Activated naive CD4-positive, alpha-beta T cell treated with anti-CD3 and anti-CD28 coated beads, Interleukin-2, amount 50 U/mL, for 16 hours (primary cell): ENCODE measurements at places on chromosomes 5 and 9.

DNA sequence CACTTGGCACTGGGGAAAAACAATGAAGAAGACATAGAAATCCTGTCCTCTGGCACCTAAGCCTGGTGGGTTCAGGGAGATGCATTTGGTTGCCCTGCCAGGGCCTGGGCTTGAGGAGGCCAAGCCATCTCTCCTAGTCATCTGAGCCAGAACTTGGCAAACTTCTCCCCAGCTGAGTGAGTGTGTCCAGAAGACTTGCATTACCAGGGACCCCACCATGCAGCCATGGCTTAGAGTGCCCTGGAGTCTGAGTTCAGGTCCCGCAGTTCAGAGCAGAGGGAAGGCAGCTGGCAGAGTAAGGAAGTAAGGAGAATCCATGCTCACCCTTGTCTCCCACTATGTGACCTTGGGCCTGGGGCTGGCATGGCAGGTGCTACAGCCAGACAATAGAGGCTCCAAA lies 37.4 kb upstream of the FCN1 start:
- peak; percentile 2 for DNase-seq

- DNase-seq, result no peak
These were observed 204.6 kb upstream of the CD180 start for GRCh38 chr5:67401172-67401571.

DNA sequence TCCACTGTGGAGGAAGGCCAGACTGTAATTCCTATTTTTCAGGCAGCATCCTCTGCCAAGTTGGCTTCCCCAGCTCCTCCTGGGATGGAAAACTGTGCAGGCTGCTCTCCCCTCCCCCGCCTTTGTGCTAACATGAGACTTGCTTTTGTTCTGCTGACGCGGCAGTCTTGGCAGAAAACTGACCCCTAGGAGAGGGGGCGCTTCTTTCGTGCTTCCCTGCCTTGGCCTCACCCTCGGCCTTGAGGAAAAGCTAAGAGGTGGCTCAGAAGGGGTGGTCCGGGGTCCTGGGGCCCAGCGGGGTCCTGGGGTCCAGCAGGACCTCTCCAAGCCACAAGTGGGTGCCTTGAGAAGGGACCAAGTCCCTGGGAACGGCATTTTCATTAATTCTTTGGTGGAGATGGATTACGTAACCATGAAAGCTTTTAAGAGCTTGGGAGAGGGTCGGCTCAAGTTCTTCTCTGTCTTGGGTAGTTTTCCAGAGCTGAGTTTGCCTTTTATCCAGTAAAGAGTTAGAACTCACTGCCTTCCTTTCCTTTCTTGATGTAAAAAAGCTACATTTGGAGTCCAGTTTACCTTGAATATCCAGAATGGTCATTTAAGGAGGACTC lies 51.0 kb downstream of the SH3PXD2B start:
- no peak for DNase-seq

- DNase-seq, result no peak
These were observed 33.8 kb downstream of the JMY start for GRCh38 chr5:79269733-79270166.

DNA sequence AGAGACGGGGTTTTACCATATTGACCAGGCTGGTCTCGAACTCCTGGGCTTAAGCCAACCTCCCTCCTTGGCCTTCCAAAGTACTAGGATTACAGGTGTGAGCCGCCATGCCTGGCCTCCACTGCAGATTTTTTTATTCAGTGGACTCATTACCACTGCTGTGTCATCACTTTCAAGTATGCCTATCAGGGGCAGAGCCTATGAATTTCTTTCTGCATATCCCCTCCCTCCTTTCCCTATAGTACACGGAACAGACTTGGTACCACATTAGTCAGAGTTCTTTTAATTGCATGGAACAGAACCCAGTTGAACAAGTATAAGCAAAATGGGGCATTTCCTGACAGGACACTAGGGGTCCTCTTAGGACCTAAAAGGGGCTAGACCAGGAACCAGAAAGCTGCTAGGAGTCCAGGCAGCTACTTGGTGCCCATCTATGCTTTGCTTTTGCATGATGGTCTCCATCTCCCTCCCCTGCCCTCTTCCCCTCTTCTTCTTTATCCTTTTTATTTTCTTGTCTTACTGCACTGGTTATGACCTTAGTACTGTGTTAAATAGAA lies 5.8 kb downstream of the BSPRY start:
- no peak for DNase-seq

DNA sequence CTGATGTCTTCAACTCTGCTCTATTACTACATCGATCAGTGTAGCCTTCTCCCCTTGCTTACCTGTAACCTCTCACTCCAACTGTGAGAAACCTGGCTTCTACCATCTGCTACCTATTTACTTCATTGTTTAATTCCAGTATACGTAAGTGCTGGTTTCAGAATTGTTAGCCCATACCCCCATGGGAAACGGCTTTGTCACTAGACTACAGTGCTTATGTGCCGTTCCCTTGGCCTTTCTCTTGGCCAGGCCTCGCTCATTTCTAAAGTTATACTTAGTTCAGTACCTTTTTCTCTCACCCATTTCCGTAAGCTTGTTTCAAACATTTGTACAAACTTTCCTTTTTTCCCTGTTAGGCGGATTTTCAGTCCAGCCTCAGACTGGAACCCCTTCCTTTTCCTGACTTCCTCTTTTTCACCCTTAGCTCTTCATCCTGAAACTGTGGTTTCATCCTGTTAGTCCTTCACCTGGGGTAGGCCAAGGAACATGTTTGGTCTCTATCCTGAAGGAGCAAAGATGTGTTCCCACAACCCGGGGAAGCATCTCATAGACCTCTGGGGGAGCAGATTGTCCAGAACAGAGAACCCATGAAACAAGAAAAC lies 21.7 kb downstream of the ALG2 start:
- no peak for DNase-seq

DNA sequence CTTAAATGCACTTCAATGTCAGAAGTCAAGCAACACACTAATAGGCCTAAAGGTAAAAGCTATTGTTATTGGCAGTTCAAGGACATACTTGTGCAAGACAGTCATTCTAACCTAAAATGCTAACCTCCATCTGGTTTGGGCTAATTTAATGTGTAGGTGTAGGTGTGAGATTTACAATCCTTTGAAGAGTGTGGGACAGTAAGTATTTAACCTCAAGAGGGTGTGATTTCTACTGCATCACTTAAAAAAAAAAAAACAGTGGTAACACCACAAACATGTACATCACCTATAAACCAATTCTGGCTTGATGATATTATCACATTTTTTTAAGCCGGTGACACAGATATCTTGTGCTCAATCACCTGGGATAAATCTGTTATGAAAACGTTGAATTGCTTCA lies 127.5 kb upstream of the MEF2C start:
- no peak for DNase-seq

GRCh38 chr5:152221721-152222629 lies 183.1 kb downstream of the NMUR2 start:
- DNase-seq, result no peak

DNA sequence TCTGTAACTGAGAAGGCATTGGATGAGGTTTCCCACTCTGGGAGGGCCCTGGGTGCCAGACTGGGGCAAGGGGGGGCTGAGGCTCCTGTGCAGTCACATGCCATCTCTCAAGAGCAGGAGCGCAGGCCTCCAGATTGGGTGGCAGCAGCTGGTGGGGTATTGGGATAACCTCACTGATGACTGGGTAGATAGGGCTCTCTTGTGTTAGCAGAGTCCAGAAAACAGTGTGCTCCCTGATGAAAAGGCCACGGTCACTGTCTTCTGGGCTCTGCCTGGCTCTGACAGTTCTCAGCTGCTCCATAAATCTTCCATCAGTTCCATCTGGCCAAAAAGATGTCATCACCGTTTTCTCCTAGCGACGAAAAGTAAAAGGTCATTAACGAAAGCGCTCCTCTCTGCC lies 21.8 kb upstream of the NKX2-5 start:
- no peak for DNase-seq

GRCh38 chr5:154331924-154332323 lies 113.9 kb upstream of the SAP30L start:
- DNase-seq, result no peak

GRCh38 chr9:129696944-129697655 lies 31.7 kb downstream of the PRRX2 start:
- no peak for DNase-seq

GRCh38 chr5:111134087-111134486 lies 41.9 kb downstream of the WDR36 start:
- no peak for DNase-seq

GRCh38 chr5:168984135-168984675 lies 316.7 kb downstream of the SLIT3 start:
- DNase-seq, result no peak

GRCh38 chr9:101567725-101568350 lies 26.9 kb downstream of the PPP3R2 start:
- DNase-seq, result no peak

- no peak for DNase-seq
These were observed 20.3 kb upstream of the THG1L start for GRCh38 chr5:157710882-157711281.

DNA sequence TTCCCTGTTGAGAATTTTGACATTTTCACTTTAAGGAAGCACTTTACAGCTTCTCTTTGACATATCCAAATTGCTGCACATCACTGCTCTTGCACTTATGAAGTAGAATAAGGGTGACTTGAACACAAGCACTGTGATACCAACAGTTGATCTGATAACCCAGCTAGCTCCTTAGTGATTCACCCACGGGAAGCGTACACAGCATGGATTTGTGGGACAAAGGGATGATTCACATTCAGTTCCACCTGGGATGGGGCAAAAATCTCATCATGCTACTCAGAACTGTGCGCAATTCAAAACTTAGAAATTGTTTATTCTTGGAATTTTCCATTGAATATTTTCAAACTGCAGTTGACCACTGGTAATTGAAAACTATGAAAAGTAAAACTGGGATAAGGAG lies 1565.5 kb upstream of the CDH9 start:
- DNase-seq, result no peak

GRCh38 chr9:123062351-123063176 lies 29.1 kb downstream of the GPR21 start:
- DNase-seq, result no peak

GRCh38 chr9:71781391-71781790 lies 13.1 kb upstream of the CEMIP2 start:
- DNase-seq, result no peak

- DNase-seq, result no peak
These were observed 70.5 kb upstream of the TNFAIP8 start for GRCh38 chr5:119285070-119285916.

DNA sequence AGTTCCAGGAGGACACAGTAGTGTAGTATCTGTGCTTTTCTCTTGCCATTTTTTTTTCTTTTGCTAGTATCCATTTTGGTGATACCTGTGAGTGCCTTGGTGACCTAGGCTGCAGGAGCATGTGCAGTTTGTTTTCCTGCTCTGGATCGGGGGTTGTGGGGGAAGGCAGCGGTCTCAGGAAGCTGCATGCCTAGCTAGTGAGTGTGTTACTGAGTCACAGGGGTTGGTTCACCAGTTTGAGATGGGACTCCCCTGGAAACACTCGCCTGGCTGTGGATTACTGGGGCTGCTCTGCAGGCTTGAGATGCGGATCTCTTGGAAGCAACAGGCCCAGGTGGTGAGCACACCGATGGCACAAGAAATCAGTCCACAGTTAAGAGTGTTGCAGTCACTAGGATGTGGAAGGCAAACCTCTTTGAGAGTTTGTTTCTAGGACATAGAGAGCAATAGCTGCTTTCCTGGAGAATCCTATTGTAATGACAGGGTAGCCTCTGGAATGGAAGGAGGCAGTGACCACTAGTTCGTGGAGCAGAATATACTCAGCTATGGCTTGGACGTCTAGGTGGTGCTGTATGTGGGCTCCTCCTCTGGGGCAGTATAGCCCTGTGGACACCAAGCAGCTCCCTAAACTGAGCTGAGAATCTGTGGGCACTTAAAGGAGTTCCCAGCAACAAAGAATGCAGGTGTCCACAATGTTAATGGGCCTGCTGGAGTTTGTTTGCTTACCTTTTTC lies 20.0 kb upstream of the SPATA31E1 start:
- no peak for DNase-seq

DNA sequence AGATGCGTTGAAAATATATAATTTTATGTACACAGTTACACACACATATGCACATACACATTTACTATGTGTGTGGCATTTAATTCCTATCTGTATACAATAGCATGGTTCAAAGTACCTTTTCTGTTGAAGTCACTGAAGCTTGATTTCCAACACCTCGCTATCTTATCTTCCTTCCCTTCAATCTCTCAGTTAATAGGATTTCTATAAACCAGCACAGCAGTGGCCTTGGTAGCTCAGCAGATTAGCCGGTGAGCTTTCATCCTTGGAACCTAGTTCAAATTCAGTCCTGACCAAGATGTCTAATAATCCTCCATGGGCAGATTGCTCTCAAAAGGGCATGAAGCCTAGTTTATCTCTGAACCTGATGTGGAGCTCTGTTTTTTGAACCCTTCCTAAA lies 2389.5 kb downstream of the MAT2B start:
- DNase-seq, result no peak

- DNase-seq, result no peak
These were observed 202.9 kb downstream of the AOPEP start for GRCh38 chr9:94929369-94929756.

GRCh38 chr5:61431923-61432620 lies 100.0 kb downstream of the ZSWIM6 start:
- no peak for DNase-seq

- DNase-seq, result no peak
These were observed 82.1 kb downstream of the RXRA start for GRCh38 chr9:134408389-134408788.

GRCh38 chr9:133543772-133544467 lies 9.4 kb downstream of the ADAMTSL2 start:
- no peak for DNase-seq

DNA sequence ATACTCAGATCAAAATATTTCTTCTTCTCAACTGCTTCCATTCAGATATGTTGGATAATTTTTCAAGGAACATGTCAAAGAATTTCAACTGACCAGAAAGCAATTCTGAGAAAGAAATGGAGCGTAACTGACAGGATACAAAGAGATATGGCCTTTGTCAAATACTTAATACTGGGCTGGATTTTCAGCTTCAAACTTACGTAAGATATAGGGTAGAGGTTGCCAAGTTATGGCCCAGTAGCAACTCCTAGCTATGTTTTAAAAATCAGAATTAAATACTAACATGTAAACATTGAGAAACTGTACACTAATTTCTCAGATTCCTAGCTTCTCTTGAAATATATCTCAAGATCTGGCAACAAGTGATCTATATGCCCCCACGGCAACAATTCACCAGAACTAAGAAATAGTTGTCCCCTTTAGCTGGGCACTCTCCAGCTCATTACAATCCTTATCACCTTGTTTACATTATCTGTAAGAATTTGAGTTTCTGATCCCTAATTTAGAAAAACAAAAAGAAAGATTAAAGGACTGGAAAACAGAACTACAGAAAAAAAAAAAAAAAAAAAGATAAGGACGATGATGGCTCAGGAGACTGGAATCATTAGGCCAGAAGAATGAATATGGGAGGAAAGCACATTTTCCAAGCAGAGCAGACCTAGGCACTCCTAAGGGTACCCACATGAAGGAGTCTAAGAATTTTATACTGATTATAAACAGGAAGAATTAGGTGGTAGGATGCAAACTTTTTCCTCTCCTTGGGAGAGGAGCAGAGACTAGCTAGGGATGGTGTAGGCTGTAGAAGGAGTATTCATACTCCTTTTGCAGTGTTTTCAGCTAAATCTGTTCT lies 23.0 kb downstream of the INIP start:
- DNase-seq, result no peak
